ENCODE measurements at places on chromosomes 3 and 15.

DNA sequence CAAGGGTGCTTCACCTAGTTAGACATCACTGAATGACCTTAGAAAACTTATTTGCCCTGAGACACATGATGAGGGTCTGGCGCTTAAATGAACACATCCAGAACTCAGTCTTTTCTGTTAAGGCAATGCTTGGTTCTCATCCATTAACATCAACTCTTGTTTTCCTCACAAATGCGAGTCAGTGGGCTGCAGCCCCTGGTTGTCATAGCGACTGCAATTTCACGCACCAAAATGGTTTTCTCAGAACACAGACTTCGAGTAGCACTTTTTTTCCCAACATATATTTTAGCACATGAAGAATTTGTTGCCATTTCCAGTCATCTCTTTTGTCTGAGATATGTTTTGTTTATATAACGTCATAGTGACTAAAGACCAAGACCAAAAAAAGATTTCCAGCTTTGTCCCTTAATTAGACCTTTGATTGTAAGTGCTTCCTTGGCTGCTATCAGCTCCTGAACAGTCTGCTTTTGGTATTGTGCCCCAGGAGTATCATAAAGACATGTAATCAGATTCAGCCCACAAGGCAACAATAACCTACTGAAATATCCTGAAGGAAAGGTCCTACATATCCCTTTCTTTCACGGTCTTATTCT lies 68.5 kb downstream of the GPR176 start:
- DNase-seq, result peak; percentile 3

DNA sequence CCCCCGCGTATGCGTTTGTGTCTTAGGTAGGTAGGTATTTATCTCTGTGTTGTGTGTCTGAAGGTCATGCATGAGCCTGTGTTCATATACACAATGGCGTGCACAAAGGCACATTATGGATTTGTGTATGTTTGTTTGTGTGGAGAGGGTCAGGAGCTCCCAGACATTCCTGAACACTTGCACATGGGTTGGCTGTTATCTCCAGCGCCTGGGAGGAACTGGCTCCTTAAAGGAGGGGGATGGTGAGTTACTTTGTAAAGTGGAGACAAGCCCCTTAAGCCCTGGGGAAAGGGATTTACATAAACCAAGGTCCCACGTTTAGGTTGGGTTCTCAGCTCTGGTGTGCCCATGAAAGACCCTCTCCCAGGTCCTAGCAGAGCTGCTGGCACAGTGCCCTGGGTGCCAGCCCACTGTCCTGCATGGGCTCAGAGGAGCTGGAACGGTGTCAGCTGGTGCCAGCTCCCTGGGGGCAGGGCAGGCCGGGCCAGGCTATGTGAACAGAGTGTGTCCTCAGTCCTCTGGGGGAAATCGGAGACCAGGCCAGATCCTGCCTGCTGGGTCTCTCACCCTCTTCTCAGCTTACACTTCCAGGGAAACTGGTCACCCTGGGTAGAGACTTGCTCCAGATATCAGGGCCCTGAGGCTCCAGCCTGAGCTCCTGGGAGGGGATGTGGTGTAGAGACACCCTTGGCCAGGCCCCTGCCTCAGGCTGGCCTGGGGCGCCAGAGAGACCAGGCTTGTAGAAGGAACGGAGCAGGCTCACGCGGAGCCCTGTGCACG lies 25.1 kb downstream of the SNX33 start:
- no peak for DNase-seq

GRCh38 chr3:29385046-29385830 lies 104.4 kb downstream of the RBMS3 start:
- no peak for DNase-seq

DNA sequence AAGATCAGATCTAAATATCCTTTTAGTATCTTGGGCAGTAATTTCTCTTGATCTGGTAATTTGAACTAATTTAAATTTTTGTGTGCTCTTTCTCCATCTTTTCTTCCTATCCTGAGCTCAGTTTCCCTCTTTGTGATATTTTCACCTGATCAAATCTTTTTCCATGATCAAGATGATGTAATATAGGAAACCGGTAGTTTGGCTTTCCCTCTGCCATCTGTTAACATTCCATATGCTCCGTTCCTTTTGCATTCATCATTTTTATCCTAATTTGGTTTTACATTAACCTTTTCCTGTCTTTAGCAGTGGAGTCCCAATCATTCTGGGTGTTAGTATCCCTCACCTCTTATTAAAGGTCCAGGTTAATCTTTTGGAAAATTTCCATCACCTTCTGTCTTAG lies 5.9 kb upstream of the ABHD6 start:
- no peak for DNase-seq

DNA sequence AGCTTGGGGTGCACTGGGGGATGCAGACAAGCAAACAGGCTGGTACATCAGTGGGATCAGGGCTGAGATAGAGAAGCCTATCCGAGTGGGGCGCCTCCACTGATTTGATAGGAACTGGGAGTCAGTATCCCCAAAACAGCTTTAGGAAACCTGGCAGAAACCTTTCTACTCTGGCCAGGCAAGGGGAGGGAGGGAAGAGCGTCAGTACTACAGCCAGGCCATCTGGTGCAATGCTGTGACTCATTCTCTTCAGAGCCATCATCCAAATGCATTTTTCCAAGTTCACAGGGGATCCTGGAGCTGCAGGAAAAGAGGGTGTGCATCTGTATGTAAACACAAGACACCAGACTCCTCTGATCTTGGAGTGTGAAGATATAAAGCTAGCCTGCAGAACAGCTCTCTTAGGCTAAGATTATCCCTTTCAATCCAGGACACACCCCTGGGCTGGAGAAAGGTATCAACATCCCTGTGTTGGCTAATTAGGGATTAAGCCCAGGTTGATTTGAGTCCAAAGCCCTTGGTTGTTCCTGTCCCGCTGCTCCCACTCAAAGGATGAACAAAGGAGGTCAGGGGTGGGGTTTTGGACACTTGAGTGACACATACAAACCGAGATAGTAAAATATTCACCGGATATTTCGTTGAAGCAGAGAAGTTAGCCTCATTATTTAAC lies 9.3 kb downstream of the GALNT15 start:
- DNase-seq, result no peak

- no peak for DNase-seq
These were observed 212.0 kb downstream of the FEZF2 start for GRCh38 chr3:62161371-62161770.

DNA sequence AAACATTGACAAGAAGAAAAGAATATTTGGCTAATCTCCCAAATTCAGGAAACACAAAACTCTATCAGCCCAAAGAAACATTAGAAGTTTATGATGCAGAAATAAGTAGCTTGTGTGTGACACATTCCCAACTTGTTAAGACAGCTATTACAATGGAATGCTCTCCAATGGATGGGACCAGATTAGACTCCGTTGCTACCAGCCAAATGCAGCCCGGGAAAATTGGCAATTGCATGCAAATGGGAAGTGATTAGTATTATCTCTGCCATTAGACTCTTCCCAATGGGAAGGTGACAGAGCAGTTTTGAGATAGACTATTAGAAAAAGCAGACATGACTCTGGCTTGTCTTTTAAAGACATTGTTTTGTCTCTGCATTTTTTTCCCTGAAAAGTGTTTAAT lies 37.4 kb upstream of the KCNMB2 start:
- no peak for DNase-seq

DNA sequence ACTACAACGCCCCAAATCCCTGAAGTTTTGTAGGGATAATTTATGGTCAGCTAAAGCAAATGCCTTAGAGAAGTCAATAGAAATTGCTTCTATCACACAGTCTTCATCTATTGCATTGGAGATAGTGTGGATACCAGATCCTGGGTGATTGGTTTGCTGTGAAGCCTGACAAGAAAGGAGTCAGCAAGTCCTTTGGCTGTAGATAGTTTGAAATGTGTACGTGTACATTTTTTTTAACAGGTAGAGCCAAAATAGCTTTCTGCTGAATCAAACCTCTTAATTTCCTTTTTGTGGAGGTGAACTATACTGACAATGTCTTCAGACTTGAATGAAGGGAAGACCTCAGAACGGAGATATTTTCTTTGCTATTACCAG lies 312.3 kb downstream of the ZBBX start:
- DNase-seq, result no peak

All from NCI-H1417 (cell line).